T-helper 9 cell (primary cell): ENCODE measurements at places on chromosomes 16 and 17.

GRCh38 chr16:71867939-71868338 lies 16.0 kb downstream of the ZNF821 start:
- DNase-seq: no peak

DNA sequence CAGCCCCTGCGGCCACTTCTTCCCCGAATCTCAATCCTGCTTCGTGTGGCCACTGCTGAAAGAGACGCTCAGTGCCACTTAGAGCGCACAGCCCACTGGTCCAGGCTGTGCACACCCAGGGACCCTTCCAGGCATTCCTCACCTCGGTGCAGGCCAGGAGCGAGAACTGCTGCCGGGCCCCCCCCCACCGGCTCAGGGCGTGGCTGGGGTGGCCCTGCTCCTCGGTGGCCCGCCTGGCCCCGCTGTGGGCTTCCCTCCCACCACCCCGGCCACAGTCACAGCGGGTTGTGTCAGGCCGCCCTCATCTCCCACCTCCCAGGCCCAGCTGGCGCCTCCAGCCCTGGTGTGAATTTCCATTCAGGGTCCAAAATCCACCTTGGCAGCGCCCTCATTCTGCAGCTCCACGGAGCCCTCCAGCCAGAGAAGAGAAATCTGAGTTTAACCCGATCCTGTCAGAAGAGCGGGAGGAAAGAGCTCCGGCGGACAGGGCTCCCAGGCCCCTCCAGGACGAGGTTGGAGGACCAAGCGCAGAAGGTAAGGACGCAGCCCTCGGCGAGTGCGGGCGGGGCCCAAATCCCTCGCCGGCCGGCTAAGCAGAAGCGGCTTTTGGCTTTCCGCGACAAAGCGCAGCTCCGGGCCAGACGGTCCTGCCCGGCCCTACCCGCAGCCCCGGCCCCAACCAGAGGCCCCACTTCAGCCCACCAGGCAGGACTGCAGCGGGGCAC lies 12.0 kb downstream of the TBC1D16 start:
- no peak for DNase-seq

DNA sequence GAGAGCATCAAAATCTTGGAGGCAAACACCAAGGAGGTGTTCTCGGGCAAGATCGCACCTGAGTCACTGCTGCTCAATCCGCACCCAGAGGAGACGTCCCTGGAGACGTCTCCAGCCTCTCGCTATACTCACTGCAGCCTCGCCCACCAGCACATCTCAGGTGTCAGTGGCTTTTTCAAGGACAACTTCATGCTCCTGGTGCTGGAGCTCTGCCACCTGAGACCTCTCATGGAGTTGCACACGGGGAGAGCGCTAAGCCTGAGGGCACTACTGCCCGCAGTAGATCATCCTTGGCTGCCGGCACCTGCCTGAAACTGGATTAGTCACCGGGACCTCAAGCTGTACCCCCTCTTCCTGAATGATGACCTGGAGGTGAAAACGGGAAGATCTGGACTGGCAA lies 2.6 kb upstream of the MBTPS1 start:
- DNase-seq: no peak

DNA sequence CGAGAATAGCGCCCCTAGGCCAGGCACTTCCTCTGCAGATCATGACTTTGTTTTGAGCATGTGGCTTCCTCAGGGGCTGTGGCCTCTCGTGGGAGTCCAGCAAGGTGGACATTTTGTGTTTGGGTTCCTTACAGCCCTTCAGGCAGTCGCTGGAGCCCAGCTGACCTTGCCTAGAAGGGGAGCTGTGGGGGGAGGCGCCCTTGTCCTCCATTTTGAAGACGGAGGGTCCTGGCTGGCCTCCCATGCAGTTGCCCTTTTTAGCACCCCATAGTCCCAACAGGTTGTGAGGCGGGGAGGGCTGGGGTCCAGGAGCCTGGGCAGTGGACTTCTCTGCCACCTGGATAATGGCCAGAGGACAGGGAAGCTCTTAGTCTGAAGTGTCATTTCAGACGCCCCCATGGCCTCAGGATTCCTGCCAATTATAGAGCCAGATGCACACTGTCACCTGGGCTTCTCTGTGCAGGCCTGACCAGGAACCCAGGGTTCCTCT lies 1.4 kb downstream of the SOST start:
- DNase-seq: no peak

- DNase-seq: no peak
Measured at GRCh38 chr17:27324771-27325339, 30.9 kb downstream of the WSB1 start.

DNA sequence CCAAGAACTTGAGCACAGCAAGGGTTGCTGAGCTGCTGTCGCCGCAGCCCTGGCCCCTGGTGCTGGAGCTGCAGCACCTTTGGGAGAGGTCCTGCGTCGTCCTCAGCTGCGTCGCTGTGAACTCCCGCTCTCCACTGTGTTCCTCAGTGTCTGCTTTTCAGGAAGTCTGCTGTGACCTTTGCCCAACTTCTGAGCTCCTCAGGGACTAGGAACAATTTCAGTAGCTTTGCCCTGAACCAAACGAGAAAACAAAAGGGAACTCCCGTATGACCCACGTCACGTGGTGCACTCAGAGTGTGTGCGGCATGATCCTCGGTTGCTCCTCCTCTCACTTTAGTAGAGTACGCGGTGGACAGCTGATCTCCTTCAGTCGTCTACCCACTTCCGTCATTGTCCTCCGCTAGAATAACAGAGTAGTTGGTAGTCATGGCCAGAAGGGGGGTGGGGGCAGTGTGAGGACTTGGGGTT lies 44.2 kb downstream of the WDR45B start:
- no peak for DNase-seq

DNA sequence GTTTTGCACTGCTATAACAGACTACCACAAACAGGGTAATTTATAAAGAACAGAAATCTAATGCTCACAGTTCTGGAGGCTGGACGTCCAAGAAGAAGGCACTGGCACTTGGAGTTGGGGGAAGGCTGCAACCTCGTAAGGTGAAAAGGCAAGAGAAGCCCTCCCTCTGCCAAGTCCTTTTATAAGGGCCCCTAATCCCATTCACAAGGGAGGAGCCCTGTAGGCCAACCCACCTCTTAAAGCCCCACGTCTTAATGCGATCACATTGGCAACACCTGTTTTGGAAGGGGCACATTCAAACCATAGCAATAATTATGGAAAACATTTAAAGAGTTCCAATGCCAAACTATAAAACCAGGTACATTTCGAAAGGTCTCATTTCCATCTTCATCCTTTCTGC lies 5.2 kb downstream of the PKD1L3 start:
- DNase-seq: no peak

DNA sequence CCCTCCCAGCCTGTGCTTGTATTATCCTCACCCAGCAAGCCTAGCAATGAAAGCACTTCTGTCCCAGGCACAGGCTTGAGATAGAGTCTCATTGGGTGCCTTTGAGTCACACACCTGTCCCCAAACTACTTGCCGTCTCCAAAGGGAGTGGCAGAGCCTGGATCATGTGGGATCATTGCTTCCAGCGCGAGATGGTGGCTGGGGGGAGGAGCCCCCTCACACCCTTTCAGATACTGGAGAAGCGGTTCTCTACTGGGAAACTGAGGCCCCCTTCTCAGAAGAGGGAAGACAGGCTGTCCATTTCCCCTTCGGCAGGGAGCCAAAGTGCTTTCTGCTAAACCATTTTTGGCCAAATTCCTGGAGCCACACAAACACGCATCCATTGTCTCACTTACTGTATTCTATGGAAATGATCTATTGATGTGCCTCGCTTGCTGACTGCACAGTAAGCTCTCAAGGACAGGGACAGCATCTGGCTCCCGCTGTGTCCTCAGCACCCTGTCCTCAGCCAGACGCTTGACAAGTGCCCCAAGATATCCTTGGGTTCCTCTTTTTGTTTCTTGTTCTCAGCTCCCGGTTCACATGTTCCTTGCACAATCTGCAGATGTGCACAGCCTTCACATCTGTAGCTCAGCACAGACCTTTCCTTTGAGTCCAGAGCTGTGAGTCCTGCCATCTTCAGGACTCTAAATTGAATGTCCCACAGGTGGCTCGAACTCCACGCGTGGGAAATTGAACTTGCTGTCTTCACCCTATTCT lies 26.0 kb upstream of the DLX3 start:
- DNase-seq: no peak

- no peak for DNase-seq
Measured at GRCh38 chr16:26768385-26769010, 298.2 kb upstream of the C16orf82 start.

GRCh38 chr16:79874391-79874790 lies 273.9 kb upstream of the MAF start:
- no peak for DNase-seq

DNA sequence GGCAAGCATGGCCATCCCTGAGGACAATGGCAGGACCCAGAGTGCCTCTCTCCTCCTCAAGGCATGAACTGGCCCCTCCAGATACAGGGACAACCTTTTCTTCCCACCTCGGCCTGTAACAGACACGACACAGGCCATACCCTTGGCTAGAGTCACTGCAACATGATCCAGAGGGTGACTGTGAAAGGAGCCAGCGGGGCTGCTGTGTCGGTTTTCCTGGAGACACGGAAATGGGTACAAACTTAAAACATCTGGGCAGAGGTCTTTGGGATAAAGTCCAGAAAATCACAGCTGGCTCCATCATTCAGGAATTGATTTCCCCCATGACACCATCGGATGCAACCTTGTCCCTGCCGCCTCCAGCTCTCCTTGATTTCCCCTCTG lies 5.3 kb downstream of the CEP295NL start:
- no peak for DNase-seq

DNA sequence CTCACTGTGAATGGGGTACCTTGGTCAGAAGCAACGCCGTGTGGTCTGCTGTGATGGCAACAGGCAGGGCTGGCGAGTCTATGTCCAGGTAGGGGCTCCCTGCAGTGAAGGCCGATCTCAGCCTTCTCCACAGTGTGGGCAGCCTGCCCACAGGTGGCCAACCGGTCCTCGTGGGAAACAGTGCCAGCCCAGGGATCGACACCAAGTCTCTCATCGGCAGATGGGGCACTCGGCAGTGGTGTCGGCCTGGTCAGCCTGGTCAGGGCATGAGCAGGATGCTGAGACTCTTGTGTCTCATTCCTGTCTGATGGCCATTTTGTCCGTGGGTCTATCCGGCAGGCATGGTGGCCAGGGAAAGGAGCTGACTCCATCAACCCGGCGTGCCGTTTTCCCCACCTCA lies 92.2 kb downstream of the TNFRSF13B start:
- no peak for DNase-seq

- DNase-seq: no peak
Measured at GRCh38 chr16:50036426-50036825, 11.4 kb downstream of the CNEP1R1 start.

DNA sequence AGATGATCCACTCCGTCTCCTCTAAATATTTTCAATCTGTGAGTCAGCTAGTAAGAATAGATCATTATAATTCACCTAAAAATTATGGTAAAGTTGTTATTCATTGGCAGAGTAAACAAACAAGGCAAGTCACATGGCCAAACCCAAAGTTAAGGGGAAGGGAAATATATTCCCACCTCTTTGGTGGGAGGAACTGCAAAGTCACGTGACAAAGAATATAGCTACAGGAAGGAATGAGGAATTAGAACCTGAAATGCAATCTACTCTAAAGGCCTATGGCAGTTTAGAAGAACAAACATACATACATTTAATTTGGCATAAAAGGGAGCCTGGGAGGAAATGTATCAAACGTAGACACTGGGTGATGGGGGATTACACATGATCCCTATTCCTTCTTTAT lies 48.9 kb downstream of the NOG start:
- no peak for DNase-seq

- no peak for DNase-seq
Measured at GRCh38 chr17:44112284-44113280, 10.9 kb downstream of the HDAC5 start.

GRCh38 chr17:72976971-72977770 lies 115.3 kb downstream of the SLC39A11 start:
- no peak for DNase-seq

- peak; percentile 82 for DNase-seq
Measured at GRCh38 chr17:8162233-8162996, at the start of gene VAMP2. TSS of gene VAMP2 (minus strand) at chr17:8162948. CDS start at chr17:8162879, 69 bp downstream.

GRCh38 chr17:50660887-50661345 lies 26.2 kb downstream of the ABCC3 start:
- no peak for DNase-seq

GRCh38 chr17:62995377-62995885 lies 29.4 kb downstream of the TANC2 start:
- DNase-seq: no peak

DNA sequence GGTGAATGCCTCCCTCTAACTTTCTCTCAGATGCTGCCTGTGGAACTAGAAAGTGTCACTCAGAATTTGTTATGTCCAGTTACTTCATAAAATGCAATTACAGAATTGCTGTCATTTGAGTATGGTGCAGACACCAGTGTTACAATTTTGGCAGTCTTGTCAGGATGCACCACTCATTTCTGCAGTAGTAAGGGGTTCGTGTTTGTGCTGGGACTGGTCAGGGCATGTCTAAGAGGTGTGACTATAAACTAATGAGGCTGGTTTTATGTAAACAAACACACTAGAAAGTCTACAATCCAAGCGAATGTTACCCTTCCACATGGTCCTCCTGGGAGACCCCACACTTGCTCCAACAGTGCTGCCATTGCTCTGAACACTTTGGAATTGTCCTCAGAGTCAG lies 206.2 kb downstream of the ANKFN1 start:
- no peak for DNase-seq

- no peak for DNase-seq
Measured at GRCh38 chr17:79715098-79715942, 15.4 kb upstream of the ENPP7 start.

DNA sequence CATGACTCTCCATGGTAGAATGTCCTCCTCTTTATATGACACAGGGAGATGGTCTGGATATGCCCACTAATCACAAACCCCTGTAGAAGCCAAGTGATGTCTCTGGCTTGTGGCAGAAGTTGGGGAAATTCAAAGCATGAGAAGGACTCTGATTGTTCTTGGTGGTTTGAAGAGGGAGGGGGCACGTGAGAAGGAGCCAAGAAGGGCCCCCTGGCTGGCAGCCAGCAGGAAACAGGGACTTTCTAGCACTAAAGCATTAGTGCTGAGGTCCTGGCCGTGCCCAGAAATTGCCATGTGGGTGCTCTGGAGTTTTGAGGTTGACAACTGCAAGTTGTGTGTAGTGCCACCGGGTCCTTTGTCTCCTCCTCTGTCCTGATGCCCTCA lies 199.9 kb downstream of the LGALS9B start:
- DNase-seq: peak; percentile 12

- DNase-seq: no peak
Measured at GRCh38 chr17:66829386-66829864, 5.5 kb upstream of the CACNG5 start.

- DNase-seq: no peak
Measured at GRCh38 chr16:27698266-27698665, 148.3 kb downstream of the KATNIP start.

- DNase-seq: no peak
Measured at GRCh38 chr17:42442196-42442565, 16.5 kb upstream of the ATP6V0A1 start.

GRCh38 chr17:77718669-77718961 lies 239.9 kb upstream of the TNRC6C start:
- DNase-seq: no peak

GRCh38 chr17:77498091-77498741 lies 357.4 kb downstream of the SEC14L1 start:
- DNase-seq: no peak

GRCh38 chr17:59783221-59784047 lies 76.0 kb downstream of the VMP1 start:
- no peak for DNase-seq

- no peak for DNase-seq
Measured at GRCh38 chr16:53198933-53199332, 144.1 kb downstream of the CHD9 start.
